ENCODE measurements at places on chromosomes 4 and X.

GRCh38 chr4:37631551-37631950 lies 54.6 kb downstream of the RELL1 start:
- peaks cover 3% of the 10 kb centered on the region for H3K4me1 ChIP-seq
- H3K27ac ChIP-seq, result no peak overlapping the region
- peaks cover 16% of the 10 kb centered on the region for H3K36me3 ChIP-seq

DNA sequence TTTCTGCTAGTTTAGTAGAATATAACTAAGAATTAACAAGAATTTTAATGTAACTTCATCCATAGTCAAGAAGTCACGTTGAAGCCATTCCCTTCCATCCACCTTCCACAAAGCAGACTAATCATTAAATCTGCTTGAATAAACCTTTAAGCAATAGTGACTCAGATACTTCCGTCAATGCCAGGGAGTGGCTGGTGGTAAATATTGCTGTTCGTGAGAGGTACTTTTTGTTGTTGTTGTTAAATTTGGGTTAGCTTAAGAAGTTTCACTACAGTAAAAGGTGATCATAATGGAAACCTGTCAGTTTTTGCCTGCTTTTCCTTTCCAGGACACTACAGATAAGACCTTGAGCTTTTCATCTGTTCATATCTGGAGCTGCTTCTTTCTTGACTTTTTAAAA lies 316.3 kb downstream of the TMA16 start:
- no peaks in the 10 kb centered on the region for H3K4me1 ChIP-seq
- no peak overlapping the region for H3K4me3 ChIP-seq
- no peaks in the 10 kb centered on the region for H3K27me3 ChIP-seq
- no peak for DNase-seq

GRCh38 chrX:11888421-11888820 lies 130.4 kb downstream of the MSL3 start:
- no peaks in the 10 kb centered on the region for H3K4me1 ChIP-seq
- no peaks in the 10 kb centered on the region for H3K36me3 ChIP-seq
- no peak overlapping the region for H3K27ac ChIP-seq
- H3K4me3 ChIP-seq, result no peak overlapping the region
- no peak for DNase-seq
- H3K27me3 ChIP-seq, result no peaks in the 10 kb centered on the region

- no peaks in the 10 kb centered on the region for H3K4me1 ChIP-seq
- no peak overlapping the region for H3K27ac ChIP-seq
- H3K4me3 ChIP-seq, result no peak overlapping the region
- H3K36me3 ChIP-seq, result no peaks in the 10 kb centered on the region
- no peaks in the 10 kb centered on the region for H3K27me3 ChIP-seq
Measured at GRCh38 chrX:50691820-50692219, 122.2 kb downstream of the SHROOM4 start.

GRCh38 chrX:100297728-100298127 lies 112.3 kb downstream of the PCDH19 start:
- DNase-seq, result no peak
- peaks cover 20% of the 10 kb centered on the region for H3K27me3 ChIP-seq
- H3K4me3 ChIP-seq, result no peak overlapping the region
- no peaks in the 10 kb centered on the region for H3K36me3 ChIP-seq

- H3K4me3 ChIP-seq, result no peak overlapping the region
- no peak for DNase-seq
- peaks cover 3% of the 10 kb centered on the region for H3K4me1 ChIP-seq
- H3K27me3 ChIP-seq, result no peaks in the 10 kb centered on the region
- no peaks in the 10 kb centered on the region for H3K36me3 ChIP-seq
Measured at GRCh38 chr4:177596991-177597390, 154.8 kb upstream of the AGA start.

- DNase-seq, result peak; percentile 49
- H3K4me3 ChIP-seq, result peak overlapping the region; percentile 10
- no peak overlapping the region for H3K27ac ChIP-seq
- no peaks in the 10 kb centered on the region for H3K27me3 ChIP-seq
Measured at GRCh38 chrX:30278365-30278764, 30.8 kb downstream of the NR0B1 start.

- peak; percentile 28 for DNase-seq
- H3K27me3 ChIP-seq, result no peaks in the 10 kb centered on the region
- H3K4me3 ChIP-seq, result no peak overlapping the region
Measured at GRCh38 chr4:2785613-2786012, 7.3 kb upstream of the SH3BP2 start.

GRCh38 chrX:65534450-65535292 lies at the start of gene LAS1L:
TSS of gene LAS1L (minus strand) at chrX:65534787. CDS start at chrX:65534715, 72 bp downstream.
- peak within 1 kb of the TSS; percentile 89 for H3K4me3 ChIP-seq
- H3K27ac ChIP-seq, result peak within 1 kb of the TSS; percentile 71
- peaks cover 9% of the 10 kb centered on the region for H3K4me1 ChIP-seq
- DNase-seq, result peak; percentile 92

GRCh38 chr4:13670456-13671160 lies 43.1 kb upstream of the BOD1L1 start:
- no peak overlapping the region for H3K27ac ChIP-seq
- no peaks in the 10 kb centered on the region for H3K36me3 ChIP-seq
- no peak for DNase-seq
- H3K4me1 ChIP-seq, result no peaks in the 10 kb centered on the region
- H3K4me3 ChIP-seq, result no peak overlapping the region

DNA sequence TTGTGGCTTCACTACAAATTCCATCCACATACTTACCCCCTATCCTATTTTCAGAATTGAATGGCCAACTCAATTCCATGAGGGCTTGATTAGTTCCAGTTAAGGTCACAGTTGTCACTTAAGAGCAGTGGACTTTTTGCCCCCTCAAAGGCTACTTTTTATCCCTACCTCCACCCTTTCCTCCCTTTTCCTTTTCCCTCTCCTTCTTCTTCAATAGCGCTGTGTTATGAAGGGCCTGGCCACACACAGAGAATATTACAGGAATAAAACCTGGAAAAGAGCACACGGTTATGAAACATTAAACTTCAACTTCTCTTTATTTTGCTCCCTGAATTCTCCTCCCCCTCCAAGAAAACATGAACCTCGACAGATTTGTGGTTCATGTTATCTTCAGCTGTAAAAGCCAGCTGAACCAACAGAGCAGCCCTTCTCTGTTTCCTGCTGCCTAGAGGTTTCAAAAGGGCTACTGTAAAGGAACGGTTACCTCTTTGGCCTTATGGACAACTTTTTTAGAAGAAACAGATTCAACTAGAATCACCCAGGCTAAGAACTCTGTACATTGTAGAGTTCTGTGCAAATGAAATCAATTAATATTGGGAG lies 87.0 kb upstream of the RPL34 start:
- no peak overlapping the region for H3K27ac ChIP-seq
- H3K4me1 ChIP-seq, result peaks cover 2% of the 10 kb centered on the region
- no peak for DNase-seq
- no peaks in the 10 kb centered on the region for H3K36me3 ChIP-seq
- no peak overlapping the region for H3K4me3 ChIP-seq

- no peak overlapping the region for H3K27ac ChIP-seq
Measured at GRCh38 chrX:41137589-41137988, 52.3 kb downstream of the USP9X start.

Measured in mesenchymal stem cell (in vitro differentiated cells and primary cell).